Right ventricle myocardium inferior (tissue), 1 donor: ENCODE measurements at places on chromosomes 3 and 15. TPM values are rescaled to one million over a fixed set of nuclear protein-coding genes. Genes with fewer than 3 reads are reported as not detected.

- DNase-seq: no peak
These were observed 123.5 kb downstream of the DLG1 start for GRCh38 chr3:197174927-197175326.

DNA sequence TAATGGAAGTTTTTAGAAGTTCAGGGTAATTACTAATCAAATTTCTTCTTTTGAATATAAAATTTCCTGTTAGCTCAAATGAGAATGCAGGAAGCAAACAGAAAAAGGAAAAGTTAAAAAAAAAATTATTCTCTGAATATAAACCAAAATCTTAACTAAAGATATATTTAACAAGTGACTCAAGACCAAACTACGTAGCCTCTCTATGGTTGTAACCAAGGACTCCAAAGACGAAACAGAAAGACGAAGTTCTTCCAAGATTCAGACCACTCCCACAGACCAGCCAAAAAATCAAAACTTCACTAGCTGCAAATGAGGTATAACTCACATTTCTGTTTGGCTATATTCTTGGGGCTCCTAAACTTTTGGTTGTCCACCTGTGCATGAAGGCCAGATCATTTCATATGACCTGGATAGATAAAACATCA is 846.5 kb upstream of the ALCAM start:
- no peak for DNase-seq

GRCh38 chr3:194308601-194309449 is 42.3 kb downstream of the CPN2 start:
- no peak for DNase-seq

DNA sequence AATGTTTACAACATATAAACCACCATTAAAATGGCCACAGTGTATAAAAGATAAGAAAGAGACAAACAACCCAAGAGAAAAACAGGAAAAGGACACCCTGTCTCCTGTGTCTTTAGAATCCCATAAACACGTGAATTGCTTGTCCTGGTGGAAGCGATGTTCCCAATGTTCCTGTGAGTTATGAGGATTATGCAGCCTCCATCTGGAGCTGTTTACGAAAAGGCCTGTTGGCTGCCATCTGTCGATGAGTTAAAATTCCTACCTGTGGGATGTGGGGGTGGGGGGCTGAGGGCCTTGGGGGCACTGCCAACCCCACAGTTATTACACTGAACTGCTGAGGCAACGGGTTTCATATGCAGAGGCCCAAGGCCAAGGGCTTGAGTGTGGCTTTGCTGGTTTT is 13.6 kb downstream of the NISCH start:
- DNase-seq: peak; percentile 7

GRCh38 chr3:50698269-50698668 is 23.5 kb downstream of the DOCK3 start:
- DNase-seq: no peak

- DNase-seq: no peak
These were observed 51.7 kb downstream of the CASR start for GRCh38 chr3:122235147-122235546.

DNA sequence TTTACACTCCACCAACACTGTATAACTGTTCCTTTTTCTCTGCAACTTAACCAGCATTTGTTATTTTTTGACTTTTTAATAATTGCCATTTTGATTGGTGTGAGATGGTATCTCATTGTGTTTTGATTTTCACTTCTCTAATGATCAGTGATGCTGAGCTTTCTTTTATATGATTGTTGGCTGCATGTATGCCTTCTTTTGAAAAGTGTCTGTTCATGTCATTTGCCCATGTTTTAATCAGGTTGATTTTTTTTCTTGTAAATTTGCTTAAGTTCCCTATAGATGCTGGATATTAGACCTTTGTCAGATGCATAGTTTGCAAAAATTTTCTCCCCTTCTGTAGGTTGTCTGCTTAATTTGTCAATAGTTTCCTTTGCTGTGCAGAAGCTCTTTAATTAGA is 263.0 kb downstream of the MBNL1 start:
- no peak for DNase-seq

DNA sequence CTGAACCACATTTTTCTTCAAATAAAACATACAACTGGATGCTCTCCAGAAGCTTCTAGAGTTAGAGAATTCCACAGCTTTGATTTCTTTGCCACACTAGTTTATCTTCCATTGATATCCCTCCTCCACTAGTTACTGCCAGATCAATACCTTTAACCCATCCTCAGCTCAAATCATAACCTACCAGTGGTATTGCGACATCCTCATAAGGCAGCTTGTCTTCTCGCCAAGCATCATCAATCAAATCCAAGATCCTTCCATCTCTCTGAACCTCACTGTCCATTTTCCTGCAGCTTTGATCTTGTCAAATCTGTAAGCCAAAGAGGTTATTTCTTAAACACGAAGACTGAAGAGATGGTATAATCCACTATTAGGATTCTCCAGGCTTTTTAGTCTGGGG is 3.2 kb downstream of the ANAPC13 start:
- no peak for DNase-seq

DNA sequence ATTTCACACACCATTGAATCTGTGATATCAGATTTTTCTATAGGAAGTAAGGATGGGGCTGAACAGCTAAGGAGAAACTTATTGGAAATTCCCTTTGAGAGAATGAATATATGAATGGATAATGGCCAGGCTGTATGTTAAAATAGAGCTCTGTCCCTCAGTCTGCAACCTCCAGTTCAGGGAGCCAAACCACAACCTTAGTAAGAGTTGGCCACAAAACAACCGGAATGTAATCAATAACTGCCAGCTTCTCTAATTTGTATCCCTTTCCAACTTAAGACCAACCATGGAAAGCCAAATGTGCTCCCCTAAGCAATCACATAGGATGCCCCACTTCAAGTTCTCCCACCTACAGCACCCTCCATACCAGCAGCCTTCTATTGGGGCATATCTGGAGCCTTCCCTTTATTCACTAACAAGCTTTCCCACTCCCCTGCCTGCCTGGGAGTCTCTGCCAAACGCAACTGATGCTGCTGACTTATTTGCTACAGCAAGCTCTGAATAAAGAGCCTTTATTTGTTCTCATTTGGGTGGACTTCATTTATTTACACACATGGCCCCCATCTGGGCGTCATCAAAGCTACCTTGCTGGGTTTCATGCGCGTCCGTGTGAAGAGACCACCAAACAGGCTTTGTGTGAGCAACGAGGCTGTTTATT is 75.4 kb upstream of the LARS2 start:
- no peak for DNase-seq

- no peak for DNase-seq
These were observed 3.0 kb downstream of the TMEM207 start for GRCh38 chr3:190446573-190447279.

DNA sequence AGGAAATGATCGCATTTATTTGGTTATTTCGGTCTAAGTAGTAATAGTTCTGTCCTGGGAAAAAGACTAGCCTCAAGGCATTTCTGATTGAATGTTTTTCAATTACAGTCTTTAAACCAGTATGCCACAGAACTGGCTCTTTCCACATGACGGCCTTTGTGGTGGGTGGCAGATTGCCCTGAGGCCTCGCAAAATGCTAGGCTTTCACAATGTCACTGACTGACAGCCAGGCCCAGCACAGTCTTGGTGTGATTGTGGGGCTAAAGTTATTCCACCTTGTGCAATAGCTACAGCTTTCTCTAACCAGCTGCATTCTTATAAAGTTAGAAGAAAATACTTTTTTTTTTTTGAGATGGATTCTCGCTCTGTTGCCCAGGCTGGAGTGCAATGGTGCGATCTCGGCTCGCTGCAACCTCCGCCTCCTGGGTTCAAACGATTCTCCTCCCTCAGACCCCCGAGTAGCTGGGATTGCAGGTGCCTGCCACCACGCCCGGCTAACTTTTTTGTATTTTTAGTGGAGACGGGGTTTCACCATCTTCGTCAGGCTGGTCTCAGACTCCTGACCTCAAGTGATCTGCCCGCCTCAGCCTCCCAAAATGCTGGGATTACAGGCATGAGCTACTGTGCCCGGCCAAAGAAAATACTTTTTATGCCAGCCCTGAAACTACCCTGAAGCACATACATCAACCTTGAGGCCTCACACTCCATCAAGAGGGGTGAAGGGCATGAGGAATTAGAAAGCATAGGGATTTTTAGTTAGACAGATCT is 2.5 kb upstream of the ADIPOQ start:
- DNase-seq: no peak

DNA sequence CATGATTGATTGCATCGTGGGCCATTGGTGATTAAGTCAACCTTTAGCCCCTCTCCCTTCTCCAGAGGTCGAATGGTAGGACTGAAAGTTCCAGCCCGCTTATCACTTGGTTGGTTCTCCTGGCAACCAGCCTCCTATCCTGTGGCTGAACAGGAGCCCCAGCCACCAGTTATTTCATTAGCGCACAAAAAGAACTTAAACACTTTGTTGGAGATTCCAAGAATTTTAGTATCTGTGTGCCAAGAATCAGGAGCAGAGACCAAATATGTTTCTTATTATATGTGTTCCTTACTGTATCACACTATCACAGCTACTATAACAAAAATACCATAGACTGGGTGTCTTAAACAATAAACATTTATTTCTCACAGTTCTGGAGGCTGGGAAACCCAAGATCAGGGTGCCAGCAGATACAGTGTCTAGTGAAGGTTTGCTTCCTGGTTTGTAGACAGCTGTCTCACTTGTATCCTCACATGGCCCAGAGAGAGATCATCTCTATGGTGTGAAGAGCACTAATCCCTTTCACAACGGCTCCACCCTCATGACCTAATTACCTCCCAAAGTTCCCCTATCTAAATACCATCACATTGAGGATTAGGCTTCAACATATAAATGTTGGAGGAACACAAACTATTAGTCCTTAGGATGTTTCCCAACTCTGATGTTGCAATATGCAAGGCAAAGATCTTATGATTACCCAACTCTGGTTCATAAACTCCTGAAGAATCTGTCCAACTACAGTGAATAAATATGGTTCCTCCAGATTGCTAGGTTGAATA is 30.5 kb upstream of the APH1B start:
- no peak for DNase-seq

DNA sequence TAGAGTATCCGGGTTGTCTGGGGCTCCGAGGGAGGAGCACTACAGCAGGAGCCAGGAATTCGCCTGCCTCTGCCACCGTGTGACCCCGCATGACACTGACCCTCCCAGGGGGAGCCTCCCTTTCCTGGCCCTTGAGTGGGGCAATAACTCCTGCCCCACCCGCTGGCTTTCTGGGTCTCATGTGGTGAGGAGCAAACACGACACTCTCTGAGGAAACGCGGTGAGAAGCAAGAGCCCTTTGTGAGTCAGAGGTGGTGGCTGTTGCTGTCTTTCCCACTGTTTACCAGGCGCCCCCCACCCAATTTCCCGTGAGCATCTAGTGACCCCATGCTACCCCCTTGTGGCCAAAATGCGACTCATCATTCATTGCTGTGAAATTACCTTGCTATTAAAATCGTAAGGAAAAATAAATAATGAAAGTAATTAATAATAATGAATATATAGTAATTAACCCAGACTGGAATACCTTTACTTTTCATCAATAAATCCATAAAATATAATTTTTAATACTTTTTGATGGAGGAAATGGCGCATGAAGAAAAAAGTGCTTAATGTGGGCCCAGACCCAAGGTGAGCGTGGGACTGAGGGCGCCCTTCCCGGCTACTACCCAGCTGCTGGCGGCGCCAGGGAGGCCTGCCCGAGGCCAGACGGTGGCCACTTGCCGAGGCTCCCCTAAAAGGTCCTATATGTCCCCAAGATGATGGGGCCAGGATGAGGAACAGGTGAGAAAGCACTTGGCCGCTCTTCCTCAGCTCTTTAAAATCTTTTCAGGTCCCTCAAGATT is 29.3 kb downstream of the CCNL1 start:
- no peak for DNase-seq

DNA sequence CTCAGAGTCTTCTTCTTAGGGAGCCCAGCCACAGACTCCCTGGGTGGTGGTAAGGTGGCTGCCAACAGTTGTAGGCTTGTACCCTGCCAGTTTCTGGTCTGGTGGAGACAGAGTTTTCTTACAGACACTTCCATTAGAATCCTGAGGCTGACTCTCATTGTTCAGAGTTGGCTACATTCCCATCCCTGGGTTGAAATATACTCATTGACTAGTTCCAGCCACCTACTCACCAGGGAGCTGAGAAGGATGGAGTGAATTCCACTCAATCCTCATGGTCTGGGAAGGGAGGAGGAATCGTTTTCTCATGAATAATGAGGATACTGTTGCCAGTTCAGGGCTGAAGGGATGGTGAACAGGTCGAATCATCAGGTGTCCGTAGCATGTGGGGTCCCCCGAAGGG is 226.5 kb upstream of the PROK2 start:
- no peak for DNase-seq

GRCh38 chr3:16884748-16885592 is at the start of gene PLCL2:
Gene PLCL2 (plus strand): TSS chr3:16884955. CDS start chr3:16885040, 85 bp downstream.
- DNase-seq: peak; percentile 83

DNA sequence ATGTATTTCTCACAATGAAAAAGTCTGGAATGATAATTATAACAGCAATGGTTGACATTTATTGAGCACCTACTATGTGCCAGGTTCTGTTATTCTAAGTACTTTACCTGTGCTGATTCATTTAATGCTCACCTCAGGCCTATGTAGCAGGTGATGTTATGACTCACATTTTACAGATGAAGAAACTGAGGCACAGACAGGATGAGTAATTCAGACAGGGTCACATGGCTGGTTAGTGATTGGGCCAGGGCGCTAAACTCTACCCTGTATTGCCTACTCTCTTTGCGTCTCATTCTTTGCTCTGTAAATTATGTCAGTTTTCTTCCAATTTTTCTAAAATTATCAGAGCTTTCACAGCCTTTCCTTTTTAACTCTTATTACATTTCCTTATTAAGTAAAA is 98.3 kb downstream of the PIK3R4 start:
- no peak for DNase-seq

- DNase-seq: no peak
These were observed 233.3 kb downstream of the TIGIT start for GRCh38 chr3:114527036-114527644.

GRCh38 chr3:4438296-4438695 is 28.8 kb downstream of the SUMF1 start:
- DNase-seq: no peak

- DNase-seq: no peak
These were observed 869 bp downstream of the ACSBG1 start for GRCh38 chr15:78233496-78233895.

GRCh38 chr15:68984586-68984985 is 29.9 kb upstream of the NOX5 start:
- DNase-seq: no peak

- no peak for DNase-seq
These were observed 783.0 kb upstream of the ARPP21 start for GRCh38 chr3:34856081-34856947.

The TPRG1 gene
- 3.3 TPM for total RNA-seq

The FANCD2OS gene
- total RNA-seq: not detected

The TM4SF18 gene
- 15.8 TPM for total RNA-seq

The MINAR1 gene
- total RNA-seq: 0.05 TPM

The EFHB gene
- not detected for total RNA-seq

The PAK6 gene
- 10.1 TPM for total RNA-seq

The IGSF10 gene
- total RNA-seq: 3.0 TPM

The ARPIN gene
- total RNA-seq: 12.0 TPM
